H54 (cell line): ENCODE measurements at places on chromosomes 11 and 22.

DNA sequence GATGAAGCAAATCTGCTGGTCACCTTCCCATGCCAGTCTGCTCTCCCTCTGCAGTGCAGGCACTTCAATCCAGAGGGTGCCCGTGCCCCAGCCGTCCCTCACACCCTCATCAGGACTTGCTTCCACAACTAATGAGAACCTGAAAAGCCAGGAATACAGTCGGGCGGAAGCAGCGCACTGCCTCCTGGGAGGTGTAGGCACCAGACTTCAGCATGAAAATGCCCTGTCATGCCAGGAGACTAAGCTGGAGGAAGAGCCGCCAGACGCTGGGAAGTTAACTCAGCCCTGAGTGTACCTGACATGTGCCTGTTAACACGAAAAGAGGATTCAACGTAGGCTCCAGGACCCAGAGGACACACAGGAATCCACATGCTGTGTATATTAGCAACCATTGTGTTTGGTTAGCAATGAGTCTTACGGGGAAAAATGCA lies 40.1 kb upstream of the FLI1 start:
- DNase-seq, result no peak

- DNase-seq, result no peak
These were observed 48.0 kb upstream of the CADM1 start for GRCh38 chr11:115552151-115552772.

DNA sequence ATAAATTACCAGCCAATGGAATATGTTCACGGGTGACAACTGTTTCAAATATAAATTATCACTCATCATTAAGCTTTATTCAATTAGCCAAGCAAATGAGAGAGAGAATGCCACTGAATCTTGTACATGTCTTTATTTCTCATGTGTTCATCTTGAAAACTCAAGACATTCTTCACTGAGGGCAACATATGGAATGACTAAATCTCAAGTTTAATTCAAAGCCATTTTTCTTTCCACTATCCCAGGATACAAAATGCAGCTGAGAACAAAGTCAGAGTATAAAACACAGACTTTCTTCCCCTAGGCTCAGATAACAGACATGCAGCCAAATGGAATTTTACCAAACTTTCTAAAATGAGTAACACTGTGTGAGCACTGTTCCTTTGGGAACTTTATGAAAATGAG lies 12.1 kb upstream of the BBOX1 start:
- DNase-seq, result no peak

DNA sequence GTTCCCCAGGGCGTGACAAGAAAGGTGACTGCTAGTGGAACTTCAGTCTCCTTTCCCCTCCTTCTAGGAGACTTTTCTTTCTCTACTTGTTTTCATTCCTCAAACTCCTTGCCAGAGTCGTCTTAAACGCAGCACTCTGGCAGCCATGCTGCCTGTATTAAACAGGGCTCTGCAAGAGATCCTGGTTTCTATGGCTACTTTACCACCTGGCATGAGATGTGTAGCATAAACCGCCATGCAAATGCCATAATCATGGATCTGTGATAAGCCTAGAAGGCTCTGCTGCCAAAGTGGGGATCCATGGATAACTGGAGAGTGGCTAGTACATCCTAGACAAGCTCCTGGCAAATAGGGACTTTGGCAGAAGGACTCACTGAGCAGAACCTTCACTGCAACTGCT lies 321.1 kb downstream of the CADM1 start:
- no peak for DNase-seq

GRCh38 chr11:85028329-85029101 lies 598.6 kb downstream of the DLG2 start:
- DNase-seq, result no peak

DNA sequence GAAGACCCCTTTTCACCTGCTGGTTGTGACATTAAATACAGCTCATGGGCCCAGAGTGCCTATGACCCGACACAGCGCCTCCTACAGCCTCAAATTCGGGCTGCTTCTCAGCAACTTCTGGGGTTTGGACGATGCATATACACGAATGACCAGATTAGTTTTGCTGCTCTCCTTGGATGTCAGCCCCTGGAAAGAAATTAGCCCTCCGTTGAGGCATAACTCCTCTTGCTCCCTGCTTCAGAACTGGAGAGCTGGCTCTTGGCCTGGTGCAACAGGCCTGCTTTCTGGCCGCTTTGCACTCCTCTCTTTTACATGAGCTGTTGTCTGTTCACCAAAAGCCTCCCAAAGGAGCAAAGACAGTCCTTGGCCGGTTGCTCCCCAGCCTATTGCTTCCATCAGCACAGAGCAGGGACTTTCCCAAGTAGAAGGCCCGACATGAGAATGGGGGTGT lies 3.3 kb downstream of the TECTA start:
- DNase-seq, result no peak

DNA sequence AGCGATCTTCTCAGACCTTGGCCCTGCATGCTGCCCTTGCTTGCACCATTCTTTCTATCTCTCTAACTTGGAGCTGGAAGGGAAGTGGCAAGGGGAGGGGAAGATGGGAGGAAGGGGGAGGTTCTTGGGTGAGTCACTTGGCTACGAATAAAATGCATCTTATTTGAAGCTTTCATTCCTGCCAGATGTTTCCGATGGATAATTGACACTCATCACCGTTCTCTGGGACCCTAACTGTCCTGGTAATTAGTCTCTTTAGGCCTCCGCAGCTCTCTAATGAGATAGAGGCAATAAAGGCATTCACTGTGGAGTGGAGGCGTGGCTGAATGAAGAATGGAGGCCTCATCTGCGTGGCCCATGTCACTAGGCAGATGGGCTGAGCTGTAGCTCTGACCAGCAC lies 960.1 kb downstream of the NTM start:
- DNase-seq, result no peak

DNA sequence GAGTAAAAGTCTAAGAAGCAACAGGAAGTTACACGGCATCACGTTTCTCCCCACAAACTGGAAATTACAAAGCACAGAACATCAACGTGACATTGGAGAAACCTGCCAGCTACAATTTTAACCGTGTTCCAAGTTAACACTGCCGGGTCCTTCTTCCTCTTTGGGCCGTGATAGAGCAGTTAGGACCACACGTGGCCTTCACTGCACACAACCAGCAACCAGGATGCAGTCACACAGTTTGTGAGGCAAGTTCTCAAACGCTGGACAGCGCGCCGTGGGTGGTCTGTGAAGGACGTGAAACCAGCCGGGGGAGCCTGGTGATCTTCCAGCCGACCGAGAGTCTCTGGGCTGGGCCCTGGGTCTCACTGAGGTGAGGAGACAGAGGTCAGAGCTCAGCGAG lies 14.6 kb downstream of the C11orf21 start:
- no peak for DNase-seq

DNA sequence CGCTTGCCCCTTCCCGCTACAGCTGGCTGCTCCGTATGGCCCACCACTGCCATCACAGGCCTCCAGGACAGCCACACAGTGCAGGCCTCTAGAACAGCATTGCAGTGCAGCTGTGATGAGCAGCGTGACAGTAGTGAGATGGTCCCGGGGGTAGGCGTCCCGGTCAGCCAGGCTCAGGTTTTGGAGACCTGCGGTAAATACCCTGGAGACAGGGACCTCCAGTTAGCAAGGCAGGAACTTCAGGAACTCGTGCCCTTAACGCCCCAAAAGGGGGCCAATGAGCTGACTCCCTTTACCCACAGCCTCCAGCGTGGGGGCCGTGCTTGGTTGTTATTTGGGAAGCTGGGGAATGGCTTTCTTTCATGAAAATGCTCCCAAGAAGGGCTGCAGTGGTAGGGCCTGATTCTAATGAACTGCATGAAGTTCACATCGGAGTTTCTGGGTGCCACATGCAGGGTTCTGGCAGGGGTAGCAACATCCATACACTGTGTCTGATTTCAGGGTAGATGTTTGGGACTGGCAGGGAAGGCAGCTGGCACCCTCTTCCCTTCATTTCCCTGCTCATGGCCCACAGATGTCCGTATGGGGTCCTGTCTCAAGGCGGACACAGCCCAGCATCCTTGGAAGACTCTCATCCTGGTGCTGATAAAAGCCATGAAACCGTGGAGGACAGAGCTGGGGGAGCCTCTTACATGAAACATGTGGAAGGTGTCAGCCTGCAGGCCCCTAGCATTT lies 440.5 kb downstream of the TBC1D22A start:
- DNase-seq, result no peak

GRCh38 chr22:22786301-22787115 lies 101.1 kb upstream of the IGLL5 start:
- DNase-seq, result no peak

DNA sequence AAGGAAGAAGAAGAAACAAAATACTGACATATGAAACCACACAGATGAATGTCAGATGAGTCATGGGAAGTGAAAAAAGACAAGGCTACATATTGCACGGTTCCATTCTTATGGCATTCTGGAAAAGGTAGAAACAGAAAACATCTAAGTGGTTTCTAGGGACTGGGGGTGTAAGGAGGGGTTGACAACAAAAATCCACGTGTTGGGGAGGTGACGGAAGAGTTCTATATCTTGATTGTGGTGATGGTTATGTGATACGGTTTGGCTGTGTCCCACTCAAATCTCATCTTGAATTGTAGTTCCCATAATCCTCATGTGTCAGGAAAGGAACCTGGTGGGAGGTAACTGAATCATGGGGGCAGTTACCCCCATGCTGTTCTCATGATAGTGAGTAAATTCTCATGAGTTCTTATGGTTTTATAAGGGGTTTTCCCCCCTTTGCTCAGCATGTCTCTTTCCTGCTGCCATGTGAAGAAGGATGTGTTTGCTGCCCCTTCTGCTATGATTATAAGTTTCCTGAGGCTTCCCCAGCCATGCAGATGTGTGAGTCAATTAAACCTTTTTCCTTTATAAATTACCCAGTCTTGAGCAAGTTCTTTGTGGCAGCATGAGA lies 6.4 kb upstream of the ARFGAP3 start:
- no peak for DNase-seq

- DNase-seq, result no peak
These were observed 9.8 kb upstream of the SPI1 start for GRCh38 chr11:47387944-47388696.

GRCh38 chr11:112062923-112063322 lies 10.9 kb downstream of the PIH1D2 start:
- DNase-seq, result no peak

DNA sequence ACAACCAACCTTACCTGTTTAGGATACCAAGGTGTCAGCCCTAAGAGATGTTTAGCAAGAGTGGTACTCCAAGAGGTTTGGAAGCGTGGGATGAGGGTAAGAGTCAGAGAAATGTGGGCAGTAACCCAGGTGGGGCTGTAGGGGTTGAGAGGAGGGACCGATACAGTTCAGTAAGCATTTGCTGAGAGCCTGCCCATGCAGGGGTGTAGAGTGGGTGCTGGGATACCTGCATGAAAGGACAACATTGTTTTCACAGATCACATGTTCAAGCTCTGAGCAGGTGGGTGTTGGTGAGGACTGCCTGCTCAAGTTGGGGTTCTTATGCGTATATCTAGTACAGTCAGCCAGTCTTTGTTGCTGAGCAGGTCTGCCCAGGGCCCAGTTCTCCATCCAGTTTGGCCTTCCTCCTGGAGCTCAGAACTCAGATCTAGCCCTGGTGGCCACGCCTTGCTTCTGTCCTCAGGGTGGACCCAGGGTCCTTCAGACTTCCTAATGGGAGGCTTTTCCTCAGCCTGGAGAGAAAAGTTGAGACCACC lies 14.8 kb downstream of the PPFIBP2 start:
- DNase-seq, result no peak

DNA sequence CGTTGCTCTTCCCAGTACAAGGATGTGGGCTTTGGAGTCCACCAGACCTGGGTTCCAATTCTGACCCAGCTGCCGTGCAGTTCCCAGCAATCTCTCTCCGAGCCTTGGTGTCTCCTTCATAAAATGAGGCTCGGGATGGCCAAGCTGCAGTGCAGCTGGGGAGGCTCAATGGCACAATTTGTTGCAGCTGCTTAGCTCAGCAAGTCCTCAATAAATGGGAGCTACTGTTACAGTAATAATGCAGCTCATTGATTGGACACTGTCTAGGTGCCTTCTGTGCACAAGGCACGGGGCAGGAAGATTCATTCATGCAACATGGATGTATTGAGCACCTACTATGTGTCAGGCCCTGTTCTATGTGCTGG lies 37.1 kb downstream of the SHISAL1 start:
- DNase-seq, result no peak

GRCh38 chr11:5891216-5891800 lies 1.7 kb upstream of the OR52E5 start:
- no peak for DNase-seq

DNA sequence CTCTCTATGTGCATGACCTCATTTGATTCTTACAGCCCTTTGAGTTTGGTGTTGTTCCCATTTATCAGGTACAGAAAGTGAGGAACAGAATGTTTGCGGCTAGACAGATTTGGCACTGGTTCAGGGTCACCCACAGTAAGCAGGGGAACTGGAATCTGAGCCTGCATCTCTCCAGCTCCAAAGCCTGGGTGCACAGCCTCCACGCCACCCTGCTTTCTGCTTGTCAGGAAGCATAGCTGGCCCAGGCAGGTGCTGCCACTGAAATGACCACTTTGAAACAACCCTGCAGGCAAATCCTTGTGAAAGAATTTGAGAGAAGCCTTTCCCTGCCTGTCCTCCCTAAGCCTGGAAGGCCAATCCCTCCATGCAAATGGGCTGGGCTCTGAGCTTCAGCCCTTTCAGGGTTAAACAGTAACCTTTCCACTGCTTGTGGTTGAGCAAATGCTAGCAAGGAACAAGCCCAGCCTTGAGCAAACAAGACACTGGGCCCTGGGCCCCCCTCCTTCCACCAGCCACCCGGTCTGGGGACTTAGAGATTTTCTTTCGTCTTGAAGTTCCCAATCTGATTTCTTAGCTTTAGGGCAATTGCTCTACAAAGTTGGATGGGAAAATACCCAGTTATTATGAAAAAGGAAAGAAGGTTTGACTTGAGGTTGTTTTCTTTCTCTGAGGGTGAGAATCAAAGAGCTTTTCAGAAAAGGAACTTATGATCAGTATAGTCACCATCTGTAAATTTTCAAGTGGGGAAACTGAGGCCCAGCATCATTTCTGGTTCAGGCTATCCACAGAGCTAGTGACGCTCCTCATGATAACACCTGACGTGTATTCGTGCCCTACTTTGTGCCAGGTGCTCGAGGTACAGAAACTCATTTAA lies 19.4 kb downstream of the EHF start:
- DNase-seq, result no peak

GRCh38 chr11:64361659-64362058 lies 2.7 kb downstream of the RPS6KA4 start:
- no peak for DNase-seq

GRCh38 chr11:102115557-102115956 lies 5.3 kb downstream of the YAP1 start:
- DNase-seq, result no peak

DNA sequence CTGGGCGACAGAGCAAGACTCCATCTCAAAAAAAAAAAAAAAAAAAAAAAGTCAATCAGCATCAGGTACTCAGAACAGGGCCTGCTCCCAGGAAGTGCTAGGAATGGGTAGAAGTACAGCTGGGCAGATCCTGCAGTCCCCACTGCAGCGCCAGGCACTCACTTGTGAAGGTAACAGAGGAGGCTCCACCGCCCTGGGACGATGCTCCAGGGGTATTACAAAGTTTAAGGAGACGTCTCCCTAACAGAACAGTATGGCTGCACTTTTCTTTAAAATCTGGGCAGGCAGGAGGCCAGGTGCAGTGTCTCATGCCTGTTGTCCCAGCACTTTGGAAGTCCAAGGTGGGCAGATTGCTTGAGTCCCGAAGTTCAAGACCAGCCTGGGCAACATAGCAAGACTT lies 1449.0 kb downstream of the BRD1 start:
- no peak for DNase-seq

- no peak for DNase-seq
These were observed 11.5 kb downstream of the C1QTNF6 start for GRCh38 chr22:37176464-37177061.
